RPMI8226 (cell line): ENCODE measurements at places on chromosomes 2 and 18.

GRCh38 chr2:200399636-200400035 is 93.1 kb downstream of the SPATS2L start:
- no peak for DNase-seq

DNA sequence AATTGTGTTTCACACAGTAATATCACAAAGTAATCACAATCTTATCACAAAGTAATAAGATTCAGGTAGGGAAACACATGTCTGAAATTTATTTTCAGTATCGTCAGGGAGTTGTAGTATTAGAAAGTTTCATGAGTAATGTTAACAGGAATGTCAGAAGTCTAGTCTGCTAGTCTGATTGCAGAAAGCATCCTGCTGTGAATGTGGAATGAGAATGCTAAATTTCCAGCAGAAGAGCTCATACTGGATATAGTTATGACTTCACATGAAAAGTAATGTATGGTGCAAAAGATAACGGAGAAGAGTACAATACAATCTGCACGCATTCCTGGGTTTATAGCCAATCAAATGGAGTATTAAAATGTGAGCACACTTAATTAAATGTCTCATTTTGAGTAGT is 494.7 kb upstream of the SETBP1 start:
- no peak for DNase-seq

DNA sequence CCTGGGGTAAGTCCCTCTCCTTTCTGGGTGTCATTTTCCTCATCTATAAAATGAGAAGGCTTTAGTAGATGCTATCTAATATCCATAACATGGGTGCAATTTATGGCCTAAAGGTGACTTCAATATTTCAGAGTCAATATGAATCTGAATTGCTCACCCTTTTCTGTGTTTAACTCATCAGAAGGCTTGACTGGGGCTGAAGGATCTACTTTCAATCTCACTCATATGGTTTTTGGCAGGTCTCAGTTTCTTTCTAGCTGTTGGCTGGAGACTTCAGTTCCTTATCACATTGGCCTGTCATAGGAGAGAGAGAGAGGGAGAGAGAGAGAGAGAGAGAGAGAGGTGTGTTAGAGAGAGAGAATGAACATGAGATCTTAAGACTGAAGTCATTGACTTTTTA is 343.7 kb upstream of the MEX3C start:
- no peak for DNase-seq

- peak; percentile 40 for DNase-seq
These were observed 453 bp upstream of the ANTXR1 start for GRCh38 chr2:69012310-69013141.

- no peak for DNase-seq
These were observed 35.4 kb upstream of the PGAP1 start for GRCh38 chr2:196961889-196962288.

DNA sequence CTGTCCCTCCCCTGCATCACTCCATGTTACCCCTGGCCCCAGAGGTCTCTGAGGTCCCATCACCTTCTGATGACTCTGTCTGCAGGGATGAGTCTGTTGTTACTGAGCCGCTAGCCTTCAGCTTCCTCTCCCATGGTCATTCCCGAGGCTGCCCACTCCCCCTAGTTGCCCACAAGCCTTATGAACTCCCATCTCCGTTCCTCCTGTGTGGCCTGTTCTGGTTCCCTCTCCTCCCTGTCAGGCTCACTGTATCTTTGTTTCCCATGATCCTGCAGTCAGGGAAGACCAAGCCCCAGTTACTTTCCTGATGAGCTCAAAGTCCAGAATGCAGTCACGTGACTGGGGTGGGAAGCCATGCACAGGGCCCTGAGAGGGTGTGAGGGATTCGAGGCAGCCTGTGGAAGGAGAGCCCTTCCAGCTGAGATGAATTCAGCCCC is 39.5 kb downstream of the INPP4A start:
- no peak for DNase-seq

GRCh38 chr2:74740741-74741431 is 86.8 kb downstream of the SEMA4F start:
- DNase-seq: no peak

DNA sequence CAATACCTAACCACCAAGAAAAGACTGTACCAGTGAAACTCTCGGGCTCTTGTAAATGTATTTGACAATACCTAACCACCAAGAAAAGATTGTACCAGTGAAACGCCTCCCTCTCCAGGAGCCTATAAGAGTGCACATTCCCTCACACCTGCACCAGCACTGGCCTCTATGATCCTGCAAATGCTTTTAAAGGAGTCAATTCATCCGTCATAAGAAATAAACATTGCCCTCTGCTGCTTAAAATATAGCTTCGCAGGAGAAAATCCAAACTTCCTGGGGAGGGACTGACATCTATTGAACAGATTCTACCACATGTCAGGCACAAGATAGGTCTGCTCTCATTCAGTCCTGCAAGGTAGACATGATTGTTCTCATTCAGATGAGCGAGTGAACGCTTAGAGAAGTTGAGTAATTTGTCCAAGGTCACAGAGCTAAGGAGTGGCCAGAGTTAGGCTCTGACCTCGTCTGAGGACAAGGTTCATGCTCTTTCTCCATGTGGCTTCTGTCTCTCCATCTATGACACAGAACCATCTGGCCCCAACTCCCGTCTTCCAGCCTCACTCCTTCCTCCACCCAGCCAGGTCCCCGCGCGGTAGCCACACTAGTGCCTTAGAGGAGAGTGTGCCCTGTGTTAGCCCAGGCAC is 38.7 kb downstream of the MCFD2 start:
- DNase-seq: peak; percentile 77

DNA sequence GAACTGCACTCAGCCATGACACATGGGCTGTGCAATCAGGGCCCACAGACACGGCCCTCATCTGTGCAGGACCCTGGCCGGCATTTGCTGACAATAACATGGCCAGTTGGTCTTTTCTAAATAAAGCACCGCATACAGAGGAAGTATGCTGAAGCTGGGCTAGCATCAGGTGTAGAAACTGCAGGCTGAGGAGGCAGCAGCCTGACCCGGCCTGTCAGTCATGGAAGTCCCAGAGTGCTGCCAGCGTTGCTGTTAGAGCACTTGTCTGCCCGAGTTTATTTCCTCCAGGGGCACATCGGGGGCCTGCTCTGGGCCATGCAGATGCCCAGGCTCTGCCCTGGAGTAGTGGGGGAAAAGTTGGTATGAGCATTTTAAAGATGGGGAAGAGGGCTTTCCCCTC is 4.1 kb upstream of the PTPN18 start:
- DNase-seq: no peak

GRCh38 chr2:201807452-201807999 is 1.2 kb downstream of the CDK15 start:
- no peak for DNase-seq

- peak; percentile 68 for DNase-seq
These were observed 18.6 kb upstream of the SKA1 start for GRCh38 chr18:50356036-50356945.

DNA sequence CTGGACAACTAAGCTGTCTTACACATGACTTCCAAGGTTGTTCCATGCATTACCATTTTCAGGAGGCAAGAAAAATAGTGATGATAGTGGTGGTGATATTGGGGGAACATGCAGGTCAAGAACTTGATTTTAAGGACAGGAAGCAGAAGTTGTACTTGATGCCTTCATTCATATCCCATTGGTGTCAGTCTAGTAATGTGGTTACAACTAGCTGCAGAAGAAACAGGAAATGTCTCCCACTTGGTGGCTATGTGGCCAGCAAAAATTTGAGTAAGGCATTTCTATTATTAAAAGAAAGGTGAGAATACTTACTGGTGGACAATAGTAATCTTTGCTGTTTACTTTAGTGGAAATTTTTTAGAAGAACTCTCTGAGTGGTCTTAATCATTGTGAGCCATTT is 103.4 kb downstream of the ALMS1 start:
- DNase-seq: no peak

- DNase-seq: no peak
These were observed 80.2 kb upstream of the PHLPP1 start for GRCh38 chr18:62634979-62635630.

GRCh38 chr2:64142741-64143168 is 1.5 kb downstream of the PELI1 start:
- peak; percentile 33 for DNase-seq

GRCh38 chr2:86519349-86519748 is 43.9 kb downstream of the CHMP3 start:
- DNase-seq: no peak

GRCh38 chr18:41992703-41993102 is 37.7 kb downstream of the PIK3C3 start:
- DNase-seq: no peak

DNA sequence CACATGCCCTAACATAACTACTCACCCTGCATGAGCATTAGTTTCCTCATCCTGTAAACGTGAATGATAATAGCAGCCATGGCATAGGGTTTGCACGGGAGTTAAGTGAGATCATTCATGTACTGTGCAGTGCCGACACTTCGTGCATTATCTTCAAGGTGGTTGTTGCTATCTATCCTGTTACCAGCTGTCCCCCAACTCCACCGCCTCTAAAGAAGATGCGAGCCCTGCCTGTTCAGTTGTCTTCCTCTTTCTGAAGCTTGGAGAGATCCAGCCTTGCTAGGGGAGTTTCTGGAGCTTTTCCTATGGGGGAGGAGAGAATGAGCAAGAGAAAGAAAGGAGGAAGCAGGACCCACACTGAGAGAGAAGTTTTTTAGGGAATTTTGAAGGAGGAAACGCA is 34.4 kb downstream of the YPEL5 start:
- DNase-seq: no peak

- DNase-seq: peak; percentile 16
These were observed 2.7 kb downstream of the ST8SIA5 start for GRCh38 chr18:46754188-46754587.

- DNase-seq: peak; percentile 22
These were observed 81.9 kb upstream of the ZNF397 start for GRCh38 chr18:35158728-35159450.

DNA sequence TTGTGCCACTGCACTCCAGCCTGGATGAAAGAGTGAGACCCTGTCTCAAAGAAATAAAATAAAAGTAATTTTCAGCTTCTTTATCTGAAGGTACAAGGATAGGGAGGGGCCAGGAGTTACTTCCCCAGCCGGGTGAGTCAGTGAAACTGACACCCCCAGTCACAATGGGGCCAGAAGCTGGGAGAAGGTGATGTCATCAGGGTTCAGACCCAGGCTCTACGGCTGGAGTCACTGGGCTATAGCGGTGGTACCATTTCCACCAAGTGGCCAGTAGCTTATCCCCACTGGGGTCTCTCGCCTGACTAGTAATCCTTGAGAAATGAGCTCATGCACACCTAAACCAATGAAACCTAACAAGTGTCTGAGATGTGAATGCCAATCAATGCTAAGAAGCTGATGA is 107.9 kb downstream of the ALPK2 start:
- no peak for DNase-seq

- no peak for DNase-seq
These were observed 787.3 kb upstream of the RAB6C start for GRCh38 chr2:129192117-129192516.

DNA sequence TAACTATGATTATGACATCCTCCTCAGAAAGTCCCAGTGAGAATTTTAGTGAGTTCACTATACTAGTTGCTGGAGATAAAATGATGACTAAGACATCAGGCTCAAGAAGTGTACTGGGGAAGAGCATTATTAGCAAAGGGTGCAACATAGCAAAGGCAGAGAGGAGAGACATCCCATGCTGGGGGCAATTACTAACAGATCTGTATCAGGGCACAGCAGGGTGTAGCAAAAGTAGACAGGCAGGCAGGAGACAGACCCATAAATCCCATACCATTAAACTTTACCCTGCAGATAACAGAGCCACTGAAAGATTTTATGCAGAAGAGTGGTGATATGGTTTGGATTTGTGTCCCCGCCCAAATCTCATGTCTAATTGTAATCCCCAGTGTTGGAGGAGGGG is 161.7 kb downstream of the SP3 start:
- no peak for DNase-seq

DNA sequence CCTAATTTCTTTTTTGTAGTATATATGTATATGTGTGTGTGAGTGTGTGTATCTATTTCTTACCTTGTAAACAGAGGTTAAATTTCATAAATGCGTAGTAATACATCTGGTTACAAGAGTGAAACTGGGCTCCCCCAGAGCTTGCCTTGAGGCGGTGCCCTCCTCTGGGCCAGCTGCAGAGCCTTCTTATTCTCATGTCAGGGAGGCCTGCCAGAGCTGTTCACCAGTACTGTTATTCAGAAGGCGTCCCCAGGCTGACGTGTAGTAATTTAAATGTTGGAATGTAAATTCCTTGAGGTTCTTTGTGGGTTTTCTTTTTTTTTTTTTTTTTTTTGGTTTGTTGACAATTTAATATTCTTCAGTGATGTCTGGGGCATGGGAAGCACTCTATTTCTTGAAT is 11.2 kb downstream of the COPS8 start:
- peak; percentile 65 for DNase-seq

DNA sequence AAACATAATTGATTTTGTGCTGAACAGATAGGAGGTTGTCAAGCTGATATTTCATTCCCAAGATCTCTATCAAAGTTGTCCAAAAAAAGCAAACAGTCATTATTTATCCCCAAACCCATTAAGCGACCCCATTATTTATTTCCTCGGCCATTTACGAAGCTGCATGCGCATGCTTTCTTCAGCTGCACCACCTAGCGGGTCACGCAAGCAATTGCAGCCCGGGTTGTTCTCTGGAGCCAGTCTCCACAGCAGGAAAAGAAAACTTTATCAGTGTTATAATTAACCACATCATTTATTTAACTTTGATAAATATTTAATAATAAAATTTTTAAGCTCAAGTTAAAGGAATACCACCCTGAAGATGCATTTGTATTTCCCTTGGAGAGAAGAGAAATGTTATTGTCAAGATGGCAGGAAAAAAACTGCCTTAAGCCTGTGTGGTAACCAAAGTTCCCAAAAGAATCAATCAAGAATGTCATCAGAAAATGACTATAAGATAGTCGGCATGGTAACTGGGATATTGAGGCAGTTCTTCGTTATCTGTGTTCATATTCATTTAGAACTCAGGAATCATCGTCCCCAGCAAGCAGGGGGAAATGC is 304.7 kb downstream of the FBXO15 start:
- DNase-seq: peak; percentile 59

DNA sequence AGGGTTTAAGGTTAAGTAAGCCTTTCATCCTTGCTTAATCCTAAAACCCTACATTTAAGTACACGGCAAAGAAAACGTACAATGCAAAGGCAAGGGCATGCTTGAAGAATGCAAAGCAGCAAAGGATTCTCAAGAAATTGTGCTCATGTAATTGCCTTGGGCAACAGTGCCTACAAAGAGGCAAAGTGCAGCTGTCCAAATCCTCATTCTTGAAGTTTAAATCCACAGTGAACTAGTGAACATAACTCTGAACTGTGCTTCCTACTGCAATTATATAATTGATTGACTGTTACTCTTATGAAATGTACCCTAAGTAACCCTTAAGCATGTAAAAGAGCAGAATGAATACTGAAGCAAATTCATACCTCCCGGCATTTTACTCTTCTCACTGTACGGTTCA is 85.4 kb downstream of the MAP3K20 start:
- no peak for DNase-seq

DNA sequence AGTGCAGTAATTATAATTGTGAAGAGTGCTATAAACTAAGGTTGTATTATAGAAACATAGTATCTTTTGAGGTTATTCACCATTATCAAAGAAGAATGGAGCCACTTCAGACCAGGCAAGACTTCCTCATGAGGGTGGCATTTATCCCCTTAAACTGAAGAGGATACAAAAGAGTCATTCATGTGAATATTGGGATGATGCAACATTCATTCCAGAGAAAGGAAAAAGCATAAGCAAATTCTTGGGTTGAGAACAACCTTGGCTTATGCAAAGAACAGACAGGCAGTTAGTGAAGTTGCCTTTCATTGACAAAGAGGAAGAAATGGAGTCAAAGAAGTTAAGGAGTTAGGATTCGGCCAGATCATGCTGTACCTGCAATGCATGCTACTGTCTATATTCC is 682.5 kb downstream of the MBD2 start:
- DNase-seq: no peak
